Uterus (tissue), 4 donors: ENCODE measurements at places on chromosomes 12 and 14. TPM values are rescaled to one million over a fixed set of nuclear protein-coding genes. Genes with fewer than 3 reads are reported as not detected.

GRCh38 chr12:75842090-75842489, 189.5 kb downstream of the PHLDA1 start:
- no peak for DNase-seq

Gene LRFN5
- 5.1 TPM for total RNA-seq

Gene PLEKHD1
- total RNA-seq: not detected

Gene TMEM120B
- 35.2 TPM for total RNA-seq

- DNase-seq: no peak
Observed at GRCh38 chr14:79254069-79254775, 957.1 kb downstream of the DIO2 start.

DNA sequence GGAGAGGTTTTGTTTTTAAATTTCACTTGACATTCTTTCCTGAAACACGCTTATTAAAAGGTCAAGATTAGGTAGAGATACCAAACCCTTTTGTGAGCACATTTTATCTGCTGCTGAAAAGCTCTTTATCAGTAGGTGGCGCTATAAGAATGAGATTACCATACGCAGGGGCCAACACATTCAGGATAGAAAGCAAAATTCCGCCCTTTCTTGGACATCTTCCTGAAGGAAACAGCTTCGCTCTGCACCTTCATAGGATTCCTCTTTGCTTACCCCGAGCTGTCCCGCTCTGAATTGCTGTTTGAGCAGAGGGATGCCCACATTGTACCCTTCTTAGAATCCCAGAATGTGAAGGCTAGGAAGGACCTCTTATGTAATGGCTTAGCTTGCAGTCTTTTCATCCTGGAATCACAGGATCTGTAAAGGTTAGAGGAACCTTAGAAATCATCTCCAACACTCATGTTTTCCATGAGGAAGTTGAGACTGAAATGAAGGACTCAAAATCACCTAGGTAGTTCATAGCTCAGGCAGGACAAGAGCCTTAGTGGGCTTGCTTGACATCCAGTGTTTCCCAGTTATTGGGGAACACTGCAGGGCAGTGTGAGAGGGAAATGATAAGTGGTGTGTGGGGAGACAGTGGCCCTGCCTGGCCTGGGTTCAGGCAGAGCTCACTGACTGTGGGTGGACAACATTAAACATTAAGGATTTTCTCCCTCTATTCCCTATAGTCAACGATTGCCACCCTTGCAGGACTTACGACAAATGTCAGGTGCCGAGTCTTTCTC, 38.7 kb upstream of the CRY1 start:
- DNase-seq: no peak

DNA sequence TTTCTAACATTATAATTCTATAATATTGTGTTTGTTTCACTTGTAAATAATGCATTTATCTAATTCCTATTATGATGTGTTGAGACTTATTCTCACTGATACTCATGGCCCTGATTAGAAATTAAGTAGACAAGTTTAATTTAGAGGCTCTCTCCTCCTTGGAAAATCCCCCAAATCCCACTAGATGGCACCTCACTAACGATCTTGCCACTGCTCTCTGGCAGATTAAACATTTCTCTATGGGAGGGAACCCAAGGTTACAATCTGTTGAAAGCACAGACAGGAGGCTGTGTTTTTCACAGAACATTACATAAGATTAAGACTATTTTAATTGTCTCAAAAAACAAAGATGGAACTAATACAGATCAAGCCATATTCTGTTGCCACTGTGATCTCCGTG, 318.7 kb downstream of the LRFN5 start:
- DNase-seq: no peak

Gene CCDC38
- total RNA-seq: not detected

DNA sequence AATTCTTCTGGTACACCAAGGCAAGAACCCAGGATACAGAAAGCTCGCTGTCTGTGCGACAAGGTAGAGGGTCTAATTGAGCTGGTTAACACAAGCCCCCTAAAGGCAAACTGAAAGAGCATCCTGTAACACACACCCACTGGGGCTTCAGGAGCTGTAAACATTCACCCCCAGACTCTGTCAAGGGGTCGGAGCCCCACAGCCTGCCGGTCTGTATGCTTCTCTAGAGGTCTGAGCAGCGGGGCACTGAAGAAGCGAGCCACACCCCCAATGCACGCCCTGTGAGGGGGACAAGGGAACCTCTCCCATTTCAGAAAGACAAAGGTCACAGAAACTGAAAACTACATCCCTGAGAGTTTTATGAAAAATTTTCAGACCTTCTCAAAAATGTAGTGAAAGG, 1.3 kb upstream of the IPO8 start:
- no peak for DNase-seq

DNA sequence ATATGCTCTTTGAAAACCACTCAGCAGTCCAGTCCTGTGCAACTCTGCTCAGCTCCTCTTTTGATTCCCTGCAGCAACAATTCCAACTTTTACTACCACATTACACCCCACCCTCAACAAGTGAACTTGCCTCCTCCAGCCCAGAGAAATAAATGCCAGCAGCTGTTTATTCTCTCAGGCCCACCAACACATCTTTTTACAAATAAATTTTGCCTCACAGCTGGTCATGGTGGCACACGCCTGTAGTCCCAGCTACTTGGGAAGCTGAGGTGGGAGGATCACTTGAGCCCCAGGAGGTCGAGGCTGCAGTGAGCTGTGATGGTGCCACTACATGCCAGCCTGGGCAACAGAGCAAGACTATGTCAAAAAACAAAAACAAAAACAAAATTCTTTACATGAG, 9.8 kb downstream of the SNX6 start:
- DNase-seq: no peak

Gene GPR65
- total RNA-seq: 2.6 TPM

DNA sequence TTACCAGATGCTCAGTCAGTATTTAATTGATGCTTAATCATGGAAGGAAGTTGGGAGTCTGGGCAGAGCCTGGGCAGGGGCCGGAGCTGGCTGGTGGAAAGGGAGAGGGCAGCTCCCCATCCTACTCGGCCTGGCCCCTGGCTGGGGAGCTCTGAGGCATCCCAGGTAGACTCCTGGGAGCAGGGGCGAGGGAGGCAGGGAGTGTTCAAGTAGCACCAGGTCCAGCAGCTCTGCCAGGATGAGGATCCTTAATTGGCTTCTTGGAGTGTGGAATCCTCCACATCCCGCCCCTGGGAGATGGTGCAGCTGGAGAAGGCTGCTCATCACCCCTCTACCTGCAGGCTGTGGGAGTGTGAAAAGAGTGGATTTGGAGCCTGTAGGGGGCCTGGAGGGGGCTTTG, 30.9 kb downstream of the SYNDIG1L start:
- DNase-seq: no peak
